ENCODE measurements at places on chromosomes 4 and X. TPM values are rescaled to one million over a fixed set of nuclear protein-coding genes. Genes with fewer than 3 reads are reported as not detected.

GRCh38 chr4:69120870-69121269 is 24.6 kb downstream of the UGT2B7 start:
- no peak for DNase-seq

DNA sequence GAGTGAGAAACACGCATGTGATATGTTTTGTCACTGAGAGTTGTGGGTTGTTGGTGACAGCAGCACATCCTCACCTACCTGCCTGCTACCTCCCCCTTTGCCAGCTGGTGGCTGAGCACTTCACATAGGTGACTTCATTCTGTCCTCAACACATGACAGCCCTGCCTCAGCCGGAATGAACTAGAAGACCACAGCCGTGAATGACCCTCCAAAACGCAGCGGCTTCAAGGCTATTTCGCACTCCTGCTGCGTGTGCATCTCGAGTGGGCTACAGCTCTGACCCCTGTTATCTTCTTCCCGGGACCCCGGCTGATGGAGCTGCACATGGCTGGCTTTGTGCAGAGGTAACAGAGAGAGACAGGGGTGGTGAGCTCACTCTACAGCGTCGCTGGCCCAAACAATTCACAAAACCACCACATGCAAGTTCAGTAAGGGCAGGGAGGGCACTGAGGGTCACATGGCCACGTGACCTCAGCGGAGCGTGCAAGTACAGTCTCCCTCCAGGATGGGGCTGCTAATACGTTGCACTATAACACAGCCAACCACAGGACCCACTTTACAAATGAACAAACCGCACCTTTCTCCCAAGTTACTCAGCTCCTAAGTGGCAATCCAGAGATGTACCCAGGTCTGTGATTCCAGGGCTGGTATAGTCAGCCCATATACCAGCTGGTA is 6.3 kb upstream of the PPP2R2C start:
- no peak for DNase-seq

- DNase-seq: no peak
Observed at GRCh38 chr4:73705056-73705432, 35.3 kb upstream of the CXCL8 start.

DNA sequence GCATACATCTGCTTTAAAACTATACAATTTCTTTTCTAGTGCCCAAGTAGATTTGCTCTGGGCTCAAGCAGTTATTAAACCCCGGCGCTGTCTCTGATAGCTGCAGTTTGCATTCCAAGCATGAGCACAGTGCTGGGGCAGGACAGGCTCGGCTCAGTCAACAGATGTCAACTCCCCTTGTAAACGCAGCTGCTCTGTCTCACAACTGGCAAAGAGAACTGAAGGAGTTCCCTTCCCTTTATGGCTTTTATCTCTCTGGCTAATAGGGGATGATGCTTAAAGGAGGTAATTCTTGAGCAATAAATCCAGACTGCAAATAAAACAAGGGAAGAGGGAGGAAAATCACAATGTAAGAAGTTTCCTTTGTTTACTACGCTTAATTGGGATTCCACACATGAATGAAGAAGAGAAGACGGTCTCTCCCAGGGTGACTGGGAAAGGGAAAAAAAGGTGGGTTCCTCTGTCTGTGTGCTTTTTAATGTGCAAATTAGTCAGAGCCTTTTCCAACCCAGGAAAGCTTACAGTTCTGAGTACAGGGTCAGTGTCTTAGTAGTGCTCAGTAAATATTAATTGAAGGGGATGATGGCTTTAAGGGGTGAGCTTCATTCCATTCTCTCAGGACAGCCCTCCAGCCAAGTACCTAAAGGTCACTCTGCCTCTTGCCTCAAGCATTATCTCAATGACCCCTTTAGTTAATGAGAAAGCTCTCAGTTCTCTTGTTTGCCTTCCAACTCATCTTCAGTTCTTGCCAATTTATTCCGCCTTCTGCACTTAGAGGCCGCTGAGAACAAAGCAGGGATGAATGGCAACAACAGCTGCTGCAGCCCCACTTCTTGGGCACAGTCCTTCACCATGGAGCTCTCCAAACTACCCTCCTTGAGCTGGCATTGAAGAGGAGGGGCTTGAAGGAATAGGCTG is 155.7 kb upstream of the JADE1 start:
- DNase-seq: no peak

DNA sequence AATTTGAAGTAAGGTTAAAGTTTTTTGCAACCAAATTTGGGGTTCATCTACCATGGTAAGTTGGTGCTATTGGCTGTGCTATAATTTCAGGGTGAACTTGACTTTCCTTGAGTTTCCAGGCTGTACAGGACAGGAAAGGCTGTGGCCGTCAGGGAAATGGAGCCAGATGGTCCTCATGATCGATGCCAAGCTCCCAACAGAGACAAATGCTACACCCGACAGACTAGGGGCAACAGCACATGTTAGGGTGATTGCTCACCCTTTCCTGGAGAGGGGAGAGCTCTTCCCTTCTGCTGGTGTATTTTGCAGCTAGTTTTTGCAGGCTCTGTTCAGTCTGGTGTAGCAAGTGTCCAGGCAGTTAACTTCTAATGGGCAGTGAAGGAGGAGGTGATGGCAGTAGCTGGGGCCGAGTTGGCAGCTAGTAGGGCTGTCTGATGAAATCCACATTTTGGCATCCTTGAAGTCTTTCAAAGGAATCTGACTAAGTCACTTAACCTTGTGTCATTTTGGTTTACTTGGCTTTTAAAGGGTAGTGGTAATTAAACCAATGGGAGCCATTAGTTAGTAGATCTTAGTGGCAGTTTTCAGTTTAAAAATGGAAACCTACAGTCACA is 47.8 kb downstream of the GAB1 start:
- DNase-seq: no peak

DNA sequence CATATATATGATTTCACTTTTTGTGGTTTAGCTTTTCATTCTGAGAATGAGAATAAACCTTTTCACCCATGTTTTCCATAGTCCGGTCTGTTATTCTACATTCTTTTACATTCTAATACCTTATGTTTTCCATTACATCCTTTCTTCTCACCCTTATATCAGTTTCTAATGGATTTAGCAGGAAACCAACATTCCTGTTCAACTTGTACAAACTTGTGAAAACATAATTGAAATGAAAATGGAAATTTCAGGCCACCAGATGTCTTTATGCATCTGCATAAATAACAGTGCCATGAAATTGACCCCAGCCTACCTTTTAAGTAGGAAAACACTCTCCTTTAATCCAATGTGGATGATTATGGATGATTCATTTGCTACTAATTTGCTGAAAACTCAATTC is 494.8 kb upstream of the ZFP42 start:
- DNase-seq: no peak

DNA sequence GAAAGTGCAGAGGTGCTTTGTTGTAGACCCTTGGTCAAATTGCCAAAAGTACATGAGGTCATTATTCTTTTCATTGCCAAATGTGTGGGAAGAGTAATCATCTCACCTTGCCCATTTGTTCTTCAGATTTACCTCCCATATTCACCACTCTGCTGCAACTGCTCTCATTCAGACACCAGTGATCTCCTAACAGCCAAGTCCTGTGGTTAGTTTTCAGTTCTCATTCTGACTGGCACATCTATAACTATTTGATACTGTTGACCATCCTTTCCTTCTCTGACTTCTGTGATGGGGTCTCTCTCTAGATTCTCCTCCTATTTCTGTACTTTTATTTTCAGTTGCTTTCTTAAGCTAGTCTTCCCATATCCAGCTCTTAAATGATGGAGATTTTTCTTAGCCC is 39.8 kb downstream of the GRIA3 start:
- no peak for DNase-seq

EGFL6 gene
- not detected for total RNA-seq

CTAG2 gene
- total RNA-seq: not detected

Data from HT-29 (cell line).